ENCODE measurements at places on chromosomes 6 and 20.
A peak's percentile ranks its signal among the peaks of the same experiment; 100 is the strongest.

GRCh38 chr20:2688041-2688591 lies 4.5 kb upstream of the EBF4 start:
- DNase-seq = no peak

GRCh38 chr6:51365566-51365965 lies 546.9 kb downstream of the TFAP2B start:
- no peak for DNase-seq

- no peak for DNase-seq
Observed at GRCh38 chr6:127022302-127022701, 96.2 kb upstream of the RSPO3 start.

- peak; percentile 64 for DNase-seq
Observed at GRCh38 chr6:132937466-132937906, 123.1 kb downstream of the RPS12 start.

DNA sequence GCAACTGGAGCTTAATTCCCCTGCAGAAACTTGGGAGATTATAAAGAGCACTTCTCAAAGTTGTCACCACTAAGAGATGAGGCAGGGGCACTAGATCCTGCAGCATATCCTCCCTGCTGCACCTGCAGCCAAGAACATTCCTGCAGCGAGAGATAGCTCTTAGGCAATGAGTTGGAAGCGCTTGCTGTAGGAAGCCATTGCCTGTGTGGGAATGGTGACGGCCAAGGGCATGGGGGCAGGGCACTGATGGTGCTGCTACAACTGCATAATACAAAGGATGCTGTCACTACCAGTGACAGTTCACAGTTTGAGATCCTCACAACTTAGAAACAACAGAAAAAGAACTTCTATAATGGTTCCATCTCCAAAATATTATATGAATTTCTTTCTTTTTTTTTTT lies 89.9 kb downstream of the CDS2 start:
- DNase-seq = no peak

- no peak for DNase-seq
Observed at GRCh38 chr20:59643615-59644061, 39.3 kb downstream of the PHACTR3 start.

All from MCF 10A (cell line).